ENCODE measurements at places on chromosomes 12 and 14. TPM values are rescaled to one million over a fixed set of nuclear protein-coding genes. Genes with fewer than 3 reads are reported as not detected.

LRP6 gene
- polyA plus RNA-seq: 31.9 TPM

TMEM119 gene
- polyA plus RNA-seq: 12.0 TPM

SLC15A4 gene
- polyA plus RNA-seq: 22.7 TPM

DNAL1 gene
- 15.4 TPM for polyA plus RNA-seq

SIX6 gene
- not detected for polyA plus RNA-seq

LRRIQ1 gene
- polyA plus RNA-seq: 5.6 TPM

FLVCR2 gene
- 9.3 TPM for polyA plus RNA-seq

FSCB gene
- polyA plus RNA-seq: not detected

KRT73 gene
- not detected for polyA plus RNA-seq

WNT1 gene
- polyA plus RNA-seq: 2.0 TPM

KRT74 gene
- not detected for polyA plus RNA-seq

REP15 gene
- polyA plus RNA-seq: 1.8 TPM

POTEM gene
- not detected for polyA plus RNA-seq

CLMN gene
- polyA plus RNA-seq: 4.1 TPM

CACNA1C gene
- polyA plus RNA-seq: 18.4 TPM

TSPAN8 gene
- polyA plus RNA-seq: 1.2 TPM

AICDA gene
- polyA plus RNA-seq: 0.13 TPM

WASHC3 gene
- polyA plus RNA-seq: 56.5 TPM

PRH2 gene
- polyA plus RNA-seq: not detected

CHFR gene
- polyA plus RNA-seq: 58.6 TPM

PLEKHG3 gene
- polyA plus RNA-seq: 38.7 TPM

MIP gene
- not detected for polyA plus RNA-seq

All from spinal cord (tissue), 10 donors.